ENCODE measurements at places on chromosomes 7 and 10.

GRCh38 chr10:104332243-104333031 lies 5.8 kb downstream of the ITPRIP start:
- DNase-seq = no peak

- DNase-seq = no peak
Measured at GRCh38 chr7:85908051-85908450, 721.2 kb upstream of the SEMA3D start.

GRCh38 chr7:96218664-96219243 lies 103.1 kb downstream of the SLC25A13 start:
- no peak for DNase-seq

DNA sequence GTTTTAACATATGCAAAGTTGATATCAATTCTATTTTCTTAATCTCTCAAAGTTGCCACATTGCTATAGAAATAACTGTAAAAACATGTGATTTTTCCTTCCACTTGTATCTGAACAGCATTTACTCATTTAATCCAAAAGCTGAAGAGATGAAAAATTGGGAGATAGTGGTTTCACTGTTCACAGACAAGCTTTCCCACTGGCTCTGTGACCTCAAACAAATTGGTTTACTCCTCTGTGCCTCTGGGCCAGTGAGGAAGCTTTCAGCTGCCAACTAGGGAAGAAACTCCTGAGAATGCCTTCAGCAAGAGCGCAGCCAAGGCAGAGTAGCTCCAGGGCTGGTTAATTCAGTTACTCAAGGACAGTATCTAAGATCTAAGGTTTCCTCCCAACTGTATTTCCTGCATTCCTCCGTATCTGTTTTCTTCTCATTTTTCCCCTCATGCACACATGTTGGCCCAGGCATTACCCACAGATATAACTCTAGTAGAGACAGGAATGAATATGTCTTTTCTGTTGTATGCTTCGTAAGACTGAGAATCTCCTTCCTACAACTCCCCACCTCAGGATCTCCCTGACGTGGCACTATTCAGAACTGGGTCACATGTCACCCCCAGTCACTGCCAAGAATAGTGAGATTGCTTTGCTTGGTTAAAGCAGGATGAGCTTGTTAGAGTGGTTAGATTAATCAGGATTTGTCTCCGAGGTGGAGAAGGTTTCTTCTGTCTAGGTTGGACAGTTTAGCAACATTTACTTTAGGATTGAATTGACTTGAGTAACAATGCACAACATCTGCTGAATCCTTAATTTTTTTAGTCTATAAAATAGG lies 315.7 kb downstream of the NRG3 start:
- DNase-seq = peak; percentile 0

DNA sequence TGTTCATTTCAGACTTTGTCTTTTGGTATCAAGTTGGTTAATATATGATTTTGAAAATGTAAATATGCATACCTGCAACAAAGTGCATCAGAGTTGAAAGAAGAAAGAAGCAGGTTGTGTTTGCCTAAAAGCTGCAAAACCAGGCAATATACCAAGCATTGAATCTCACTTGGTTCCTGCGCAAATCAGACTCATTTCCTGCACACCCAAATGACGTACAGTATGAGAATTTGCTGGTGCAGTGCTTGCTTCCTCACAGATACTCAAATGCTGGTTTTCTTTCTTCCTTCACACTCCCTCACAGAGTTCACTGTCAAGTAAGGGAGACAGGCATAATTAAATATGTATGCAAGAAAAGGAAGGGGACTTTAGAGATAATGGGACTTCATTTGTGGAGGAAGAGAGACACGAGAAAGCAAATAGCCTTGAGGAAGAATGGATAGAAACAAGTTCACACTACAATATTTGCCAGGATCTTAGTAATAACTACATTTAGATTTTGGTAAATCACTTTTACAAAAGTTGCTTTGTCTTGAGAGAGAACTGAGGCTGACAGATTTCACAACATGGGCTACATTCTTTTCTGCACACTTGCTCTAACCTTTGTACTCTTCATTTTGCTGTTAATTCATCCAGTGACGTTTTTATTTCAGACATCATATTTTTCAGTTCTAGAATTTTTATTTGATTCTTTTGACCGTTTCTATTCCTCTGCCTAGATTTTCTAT lies 56.9 kb upstream of the AOAH start:
- DNase-seq = no peak

DNA sequence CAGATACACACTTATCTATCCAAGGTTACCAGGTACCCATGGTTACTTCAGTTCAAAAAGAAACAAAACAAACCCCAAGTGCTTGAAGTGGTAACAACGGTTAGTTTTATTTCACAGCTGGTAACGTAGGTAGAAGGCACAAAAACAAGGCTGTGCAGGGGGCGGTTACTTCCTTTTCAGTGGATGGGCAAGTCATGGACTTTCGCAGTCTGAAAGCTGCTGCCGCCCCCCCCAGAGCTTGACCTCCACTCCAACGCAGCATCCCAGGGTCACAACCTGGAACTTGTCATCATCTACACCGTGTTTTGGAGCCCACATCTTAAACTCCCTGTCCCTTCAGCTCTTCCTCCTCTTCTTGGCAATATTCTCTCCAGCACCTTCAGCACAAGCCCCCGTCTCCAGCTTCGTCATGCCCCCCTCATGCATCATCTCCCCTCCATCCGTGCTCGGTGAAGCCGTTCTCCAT lies 181.2 kb upstream of the ITGB1 start:
- no peak for DNase-seq

DNA sequence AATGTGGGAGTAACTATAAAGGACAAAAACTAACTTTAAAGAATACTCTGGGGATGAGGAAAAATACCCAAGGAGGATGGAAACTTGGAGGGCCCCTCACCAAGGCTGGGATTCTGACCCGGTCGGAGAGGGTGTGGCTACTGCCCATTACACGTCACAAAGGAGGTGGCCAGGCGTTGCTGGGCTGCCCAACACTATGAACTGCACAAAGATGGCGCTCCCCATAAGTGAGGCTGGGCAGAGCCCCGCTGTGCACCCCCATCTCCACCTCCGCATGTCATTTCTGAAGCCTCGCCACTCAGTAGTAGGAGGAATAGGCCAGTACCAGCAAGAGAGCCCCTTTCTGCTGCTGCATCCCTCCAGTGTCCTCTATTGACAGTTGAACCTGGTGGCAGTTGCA lies 290.1 kb upstream of the ZNF32 start:
- DNase-seq = no peak

All from fibroblast of the aortic adventitia (primary cell).